ENCODE measurements at places on chromosomes 16 and 17.

- H3K4me3 ChIP-seq, result no peak overlapping the region
- DNase-seq, result no peak
- H3K4me1 ChIP-seq, result no peaks in the 10 kb centered on the region
- H3K27me3 ChIP-seq, result no peaks in the 10 kb centered on the region
- H3K27ac ChIP-seq, result no peak overlapping the region
These were observed 328.5 kb downstream of the SLC39A11 start for GRCh38 chr17:72763981-72764380.

GRCh38 chr16:47519037-47519436, 57.9 kb downstream of the PHKB start:
- no peak overlapping the region for H3K27ac ChIP-seq
- peaks cover 42% of the 10 kb centered on the region for H3K36me3 ChIP-seq
- DNase-seq, result no peak
- no peak overlapping the region for H3K4me3 ChIP-seq
- H3K4me1 ChIP-seq, result no peaks in the 10 kb centered on the region

DNA sequence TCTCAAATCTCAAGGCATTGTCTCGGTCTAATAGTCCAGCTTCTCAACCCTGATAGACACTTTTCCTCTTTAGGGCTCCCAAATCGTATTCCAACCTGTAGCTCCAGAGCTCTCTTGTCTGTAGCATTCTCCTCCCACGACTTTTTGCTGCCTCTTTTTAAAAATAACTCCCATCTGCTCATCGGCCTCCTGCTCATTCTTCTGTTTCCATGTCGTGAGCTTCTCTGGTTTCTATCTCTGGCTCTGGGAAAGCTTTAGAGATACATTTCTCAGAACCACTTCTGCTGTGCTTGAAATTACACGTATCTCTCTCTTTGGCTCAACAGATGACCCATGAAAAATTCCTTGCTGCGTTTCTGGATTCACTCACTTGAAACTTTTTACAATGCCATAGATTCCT, 609.6 kb upstream of the C16orf82 start:
- no peak for DNase-seq
- H3K4me1 ChIP-seq, result no peaks in the 10 kb centered on the region
- H3K27me3 ChIP-seq, result peaks cover 3% of the 10 kb centered on the region
- no peaks in the 10 kb centered on the region for H3K36me3 ChIP-seq
- no peak overlapping the region for H3K27ac ChIP-seq

DNA sequence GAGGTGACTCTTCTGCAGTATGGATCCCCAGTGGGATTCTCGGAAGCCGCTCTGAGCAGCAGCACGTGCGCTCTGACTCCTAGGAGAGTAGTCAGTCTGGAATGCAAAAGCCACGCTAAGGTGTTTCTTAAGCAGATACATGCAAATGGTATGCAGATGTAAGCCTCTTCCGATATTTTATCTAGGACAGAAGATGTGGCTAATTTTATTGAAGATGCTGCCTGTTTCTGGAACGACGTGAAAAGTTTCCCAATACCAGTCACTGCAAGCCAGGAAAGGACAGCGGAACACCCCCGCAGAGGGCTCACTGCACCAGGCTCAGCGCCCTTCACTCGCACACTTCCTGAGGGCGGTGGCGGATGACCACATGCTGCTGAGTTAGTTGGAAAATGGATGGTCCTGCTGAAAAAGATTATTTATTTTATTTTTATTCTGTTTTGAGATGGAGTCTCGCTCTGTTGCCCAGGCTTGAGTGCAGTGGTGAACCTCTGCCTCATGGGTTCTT, 10.1 kb downstream of the FADS6 start:
- no peak overlapping the region for H3K27ac ChIP-seq
- H3K4me3 ChIP-seq, result no peak overlapping the region
- H3K27me3 ChIP-seq, result peaks cover 6% of the 10 kb centered on the region
- no peaks in the 10 kb centered on the region for H3K4me1 ChIP-seq

DNA sequence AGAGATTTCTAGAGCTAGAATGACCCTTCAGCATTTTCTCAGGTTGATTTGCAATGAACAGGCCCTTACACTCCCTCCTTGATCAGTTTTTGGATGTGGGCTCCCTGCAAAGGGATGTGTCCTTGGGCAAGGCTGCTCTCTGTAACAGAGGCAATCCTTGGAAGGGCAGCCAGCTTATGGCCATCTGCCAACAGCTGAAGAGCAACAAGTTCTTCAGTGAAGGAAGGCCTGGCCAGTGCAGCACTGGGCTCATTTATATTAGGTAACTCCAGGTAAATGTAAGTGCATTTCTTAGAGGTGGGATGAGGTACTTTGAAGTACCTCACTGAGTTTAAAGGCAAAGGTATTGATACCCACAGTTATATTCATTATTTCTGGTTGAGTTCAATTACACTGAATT, 114.3 kb upstream of the KCNJ16 start:
- H3K4me3 ChIP-seq, result no peak overlapping the region
- no peaks in the 10 kb centered on the region for H3K36me3 ChIP-seq
- H3K4me1 ChIP-seq, result no peaks in the 10 kb centered on the region
- H3K27ac ChIP-seq, result no peak overlapping the region
